ENCODE measurements at places on chromosomes 6 and 20. TPM values are rescaled to one million over a fixed set of nuclear protein-coding genes. Genes with fewer than 3 reads are reported as not detected.

Gene TNNC2
- 1.00 TPM for total RNA-seq

Gene FITM2
- total RNA-seq = 5.2 TPM

Gene C6orf58
- total RNA-seq = under 0.01 TPM

Gene SRC
- total RNA-seq = 20.5 TPM

Gene IL17F
- not detected for total RNA-seq

Gene TSHZ2
- total RNA-seq = 0.43 TPM

Gene TSPO2
- not detected for total RNA-seq

Gene POM121L2
- not detected for total RNA-seq

Gene MARCKS
- total RNA-seq = 74.1 TPM

Gene CALHM6
- total RNA-seq = 2.3 TPM

Gene STMND1
- not detected for total RNA-seq

Gene MCHR2
- not detected for total RNA-seq

Gene DDX39B
- 461 TPM for total RNA-seq

Gene SSTR4
- total RNA-seq = not detected

Gene ID4
- 10.2 TPM for total RNA-seq

Gene DEFB123
- not detected for total RNA-seq

Gene CUL9
- 18.5 TPM for total RNA-seq

Gene GJA10
- not detected for total RNA-seq

Measured in smooth muscle cell of bladder (primary cell).